NCI-H345 (cell line): ENCODE measurements at places on chromosomes 13 and 19.

- no peak for DNase-seq
These were observed 79.6 kb downstream of the TEX26 start for GRCh38 chr13:31011901-31012654.

DNA sequence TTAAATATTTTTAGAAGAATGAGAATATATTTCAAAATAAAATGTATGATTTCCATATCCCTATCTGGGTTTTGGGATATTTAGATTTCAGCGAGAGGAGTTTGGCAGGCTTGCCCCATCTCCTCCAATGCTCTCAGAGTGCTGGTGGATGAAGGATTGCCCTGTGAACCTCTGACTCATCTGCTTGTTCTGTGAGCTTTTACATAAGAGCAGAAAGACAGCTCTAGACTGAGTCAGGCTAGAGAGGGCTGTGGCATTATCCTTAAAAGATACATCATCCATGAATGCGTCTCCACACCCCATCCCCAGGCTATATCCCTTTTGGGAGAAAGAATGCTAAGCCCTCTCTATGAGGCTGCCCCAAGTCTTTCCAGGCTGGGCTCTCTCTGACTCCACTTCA, 190.6 kb downstream of the TUBA3C start:
- no peak for DNase-seq

GRCh38 chr19:8321986-8322637, 816 bp downstream of the RPS28 start:
- no peak for DNase-seq

DNA sequence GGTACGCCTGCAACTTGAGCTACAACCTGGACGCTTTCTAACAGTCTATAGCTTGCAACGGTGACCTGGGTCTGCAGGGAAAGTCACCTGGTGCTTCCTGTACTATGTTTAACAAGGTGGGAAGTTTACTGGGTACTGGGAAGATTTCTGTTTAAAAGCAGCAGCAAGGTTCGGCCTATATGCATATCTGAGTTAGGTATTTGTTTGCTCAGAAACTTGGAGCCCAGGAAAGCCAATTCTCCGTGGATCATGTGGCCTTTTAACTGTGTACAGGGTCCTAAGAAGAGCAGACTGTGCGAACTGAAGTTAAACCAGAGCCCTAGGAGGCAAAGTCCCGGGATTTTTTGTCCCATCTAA, 103.1 kb downstream of the STK24 start:
- DNase-seq: no peak

DNA sequence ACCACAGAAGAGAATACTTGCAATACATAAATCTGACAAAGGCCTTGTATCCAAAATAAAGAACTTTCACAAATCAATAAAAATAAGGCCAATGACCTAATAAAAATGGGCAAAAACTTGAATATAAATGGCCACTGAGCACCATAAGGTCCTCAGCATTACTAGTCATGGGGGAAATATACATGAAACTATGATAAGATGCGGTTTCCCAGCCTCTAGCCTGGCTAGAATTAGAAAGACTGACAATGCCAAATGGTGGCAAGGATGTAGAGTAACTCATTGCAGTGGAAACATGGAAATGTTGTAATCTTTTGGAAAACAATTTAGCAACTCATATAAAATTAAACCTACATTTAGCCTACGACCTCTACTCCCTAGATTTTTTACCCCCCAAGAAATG, 227.1 kb downstream of the GGACT start:
- no peak for DNase-seq

GRCh38 chr13:58992478-58993042, 1171.2 kb downstream of the DIAPH3 start:
- DNase-seq: no peak

GRCh38 chr19:43675269-43675879, 5.4 kb upstream of the PLAUR start:
- no peak for DNase-seq

DNA sequence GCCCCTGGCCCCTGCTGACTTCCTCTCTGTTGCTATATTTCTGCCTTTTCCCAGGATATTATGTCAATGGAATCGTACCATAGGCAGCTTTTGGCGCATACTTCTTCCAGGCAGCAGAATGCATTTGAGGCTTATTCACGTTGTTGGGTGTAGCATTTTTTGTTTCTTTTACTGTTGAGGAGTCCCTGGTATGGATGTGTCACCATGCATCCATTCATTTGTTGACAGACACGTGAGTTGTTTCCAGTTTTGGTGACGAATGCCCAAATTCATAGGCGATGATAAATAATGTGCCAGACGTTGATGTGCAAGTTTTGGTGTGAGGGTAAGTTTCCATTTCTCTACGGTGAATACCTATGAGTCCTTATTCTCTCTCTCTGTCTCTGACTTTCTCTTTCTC, 5.0 kb downstream of the NFILZ start:
- no peak for DNase-seq

DNA sequence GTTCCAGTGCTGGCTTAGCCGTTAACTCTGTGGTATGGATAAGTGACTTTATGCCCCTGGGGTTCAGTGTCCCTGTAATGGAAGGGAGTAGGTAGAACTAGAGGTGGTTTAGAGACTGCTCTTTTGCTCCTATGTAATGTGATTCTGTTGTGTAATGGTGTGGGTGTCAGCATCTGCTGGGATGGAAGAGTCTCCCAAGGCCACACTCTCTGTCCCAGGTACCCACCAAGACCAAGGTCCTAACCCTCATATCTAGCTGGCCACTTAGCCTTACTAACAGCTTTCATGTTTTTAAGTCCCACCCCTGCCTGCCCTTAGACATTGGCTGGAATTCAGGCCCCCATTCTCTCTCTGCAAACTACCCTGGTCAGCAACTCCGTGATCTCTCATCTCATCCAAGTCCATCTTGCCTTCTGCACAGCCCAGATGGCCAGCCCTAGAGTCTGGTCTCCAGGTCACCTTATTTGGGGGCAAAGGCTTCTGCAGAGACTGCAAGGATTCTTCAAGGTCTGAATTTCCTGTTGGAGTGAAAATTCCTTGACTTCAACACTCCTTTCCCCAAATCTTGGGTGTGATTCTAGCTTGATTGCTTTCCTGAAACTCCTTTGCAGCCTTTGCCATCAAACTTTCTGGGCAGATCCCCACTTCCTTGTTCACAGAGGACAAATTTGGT, 48.4 kb downstream of the SERP2 start:
- no peak for DNase-seq

DNA sequence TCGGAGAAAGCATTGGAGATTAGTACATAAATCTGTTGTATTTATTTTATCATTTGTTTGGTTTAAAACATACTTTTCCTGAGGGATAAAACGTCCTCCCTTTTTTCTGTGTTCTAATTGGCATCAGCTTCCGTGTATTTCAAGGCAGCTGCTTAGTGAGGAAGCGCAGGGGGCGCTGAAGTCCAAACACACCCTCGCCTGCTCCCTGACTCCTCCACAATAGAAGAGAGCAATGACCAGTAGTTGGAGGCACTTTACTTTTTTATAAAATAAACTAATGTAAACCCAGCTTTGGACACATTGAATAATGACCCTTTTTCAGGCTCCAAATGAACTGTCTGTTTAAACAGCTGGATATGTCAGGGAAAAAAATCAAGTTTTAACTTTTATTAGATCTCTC, 79.9 kb downstream of the RNASEH2B start:
- peak; percentile 34 for DNase-seq

GRCh38 chr13:75600371-75600770, 35.8 kb upstream of the LMO7 start:
- no peak for DNase-seq

- DNase-seq: no peak
These were observed 195.2 kb upstream of the IPO5 start for GRCh38 chr13:97758317-97758716.

DNA sequence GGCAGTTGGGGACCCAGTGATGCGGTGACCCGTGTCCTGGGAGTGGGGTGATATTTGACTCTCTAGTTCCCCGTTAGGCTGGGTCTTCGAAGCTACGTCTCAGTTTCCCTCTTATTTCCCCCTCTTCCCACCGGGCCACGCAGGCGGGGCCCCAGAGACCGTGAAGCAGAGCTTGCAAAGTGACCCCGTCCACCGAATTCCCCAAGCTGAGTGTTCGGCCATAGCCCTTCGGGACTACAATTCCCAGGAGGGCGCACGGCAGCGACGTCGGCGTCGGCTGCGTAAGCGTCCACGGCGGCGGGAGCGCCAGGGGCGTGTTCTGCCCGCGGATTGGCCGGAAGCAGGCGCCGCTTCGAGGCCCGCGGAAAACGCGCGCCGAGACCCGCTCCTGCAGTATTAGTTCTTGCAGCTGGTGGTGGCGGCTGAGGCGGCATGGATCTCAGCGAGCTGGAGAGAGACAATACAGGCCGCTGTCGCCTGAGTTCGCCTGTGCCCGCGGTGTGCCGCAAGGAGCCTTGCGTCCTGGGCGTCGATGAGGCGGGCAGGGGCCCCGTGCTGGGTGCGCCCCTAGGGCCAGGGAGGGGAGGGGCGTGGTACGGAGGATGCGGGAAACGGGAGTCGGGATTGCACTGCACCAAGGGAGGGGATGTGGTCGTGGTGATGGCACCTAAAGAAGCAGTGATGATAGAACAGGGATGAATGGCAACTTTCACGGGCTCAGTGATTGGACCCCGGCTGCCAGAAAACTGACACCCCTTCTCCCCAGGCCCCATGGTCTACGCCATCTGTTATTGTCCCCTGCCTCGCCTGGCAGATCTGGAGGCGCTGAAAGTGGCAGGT, at the start of gene RNASEH2A:
Gene RNASEH2A, plus strand, starts transcription at position 343 of the 840 bp plus-strand sequence. Its CDS starts 90 bp downstream, at position 433.
- peak; percentile 76 for DNase-seq

DNA sequence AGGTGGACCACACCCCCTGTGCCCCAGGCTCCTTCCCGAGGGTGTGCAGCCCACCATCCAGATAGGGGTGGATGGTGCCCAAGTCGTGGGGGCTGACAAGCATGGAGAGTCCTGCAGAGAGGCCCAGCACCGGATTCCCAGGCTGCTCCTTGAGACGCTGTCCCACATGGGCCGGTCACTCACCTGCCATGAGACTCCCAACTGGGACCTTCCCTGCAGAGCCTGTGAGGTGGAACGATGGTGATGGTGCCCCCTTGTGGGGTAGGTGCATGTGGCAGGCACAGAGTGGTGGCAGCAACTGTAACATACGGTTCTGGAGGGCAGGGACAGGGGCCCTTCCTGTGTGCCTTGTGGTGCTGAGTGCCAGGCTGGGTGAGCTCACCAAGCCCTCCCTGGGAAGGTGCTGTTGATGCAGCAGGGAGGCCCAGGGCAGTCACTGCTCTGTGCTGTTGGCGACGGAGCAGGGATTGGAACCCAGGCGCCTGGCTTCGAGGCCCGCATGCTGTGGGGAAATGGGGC, 33.1 kb downstream of the PPP1R37 start:
- peak; percentile 29 for DNase-seq

DNA sequence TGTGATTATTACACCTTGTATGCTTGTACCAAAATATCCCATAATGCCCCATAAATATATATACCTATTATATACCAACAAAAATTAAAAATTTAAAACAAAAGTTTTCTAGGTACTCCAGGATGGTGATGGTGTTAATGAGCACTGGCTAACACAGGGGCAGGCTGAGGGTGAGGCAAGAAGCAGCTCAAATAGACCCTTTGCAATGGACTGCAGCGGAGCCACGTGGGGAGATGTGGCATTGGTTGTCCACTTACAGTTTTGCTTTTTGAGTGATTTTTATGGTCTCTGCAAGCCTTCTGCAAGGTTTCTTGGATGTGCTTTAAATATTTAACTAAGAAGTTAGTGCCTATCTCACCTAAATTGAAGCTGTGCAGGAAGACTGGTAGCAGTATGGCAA, 132.9 kb downstream of the RAP2A start:
- DNase-seq: no peak

DNA sequence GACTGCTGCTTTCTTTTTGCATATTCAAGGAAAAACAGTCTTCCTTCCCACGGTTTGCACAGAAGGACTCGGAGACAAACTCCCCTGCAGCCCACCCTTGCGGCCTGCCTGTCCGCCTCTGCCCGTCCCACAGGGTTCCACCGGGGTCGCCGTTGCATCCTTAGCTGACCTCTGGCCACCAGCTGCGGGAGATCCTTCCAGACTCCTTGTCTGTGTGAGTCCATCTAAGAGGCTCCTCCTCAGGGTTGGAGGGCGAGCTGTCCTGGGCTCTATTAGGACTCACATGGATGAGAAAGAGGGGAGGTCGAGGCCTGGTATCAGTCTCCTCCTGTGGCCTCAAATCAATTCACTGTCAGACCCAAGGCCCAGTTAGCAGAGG, 39.2 kb downstream of the KLF2 start:
- DNase-seq: no peak

DNA sequence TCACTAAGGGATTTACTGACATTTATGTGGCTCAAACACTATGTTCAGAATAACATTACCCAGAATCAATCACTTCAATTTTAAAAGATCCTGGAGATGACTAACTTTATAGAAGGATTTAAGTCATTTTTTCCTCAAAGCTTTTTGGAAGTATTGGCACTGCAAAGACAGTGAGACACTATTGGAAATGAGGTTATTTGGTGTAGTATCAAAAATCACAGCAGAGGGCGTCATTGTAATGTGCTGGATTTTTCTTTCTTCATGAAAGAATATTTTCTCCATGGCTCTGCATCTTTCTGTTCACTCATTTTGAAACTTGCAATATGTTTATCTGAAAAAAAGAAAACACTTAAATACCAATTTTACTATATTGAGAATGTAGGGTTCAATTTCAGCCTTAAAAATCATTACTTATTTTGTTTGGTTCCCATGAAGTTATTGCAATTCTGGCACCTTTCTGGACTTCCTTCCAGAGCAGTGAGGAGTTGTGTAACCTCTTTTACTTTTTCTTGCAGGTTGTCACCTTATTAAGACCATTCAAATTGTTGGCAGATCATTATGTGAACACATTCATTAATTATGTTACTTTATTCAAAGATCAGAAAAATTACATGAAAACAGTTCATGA, 3.7 kb upstream of the CSNK1A1L start:
- DNase-seq: peak; percentile 35

DNA sequence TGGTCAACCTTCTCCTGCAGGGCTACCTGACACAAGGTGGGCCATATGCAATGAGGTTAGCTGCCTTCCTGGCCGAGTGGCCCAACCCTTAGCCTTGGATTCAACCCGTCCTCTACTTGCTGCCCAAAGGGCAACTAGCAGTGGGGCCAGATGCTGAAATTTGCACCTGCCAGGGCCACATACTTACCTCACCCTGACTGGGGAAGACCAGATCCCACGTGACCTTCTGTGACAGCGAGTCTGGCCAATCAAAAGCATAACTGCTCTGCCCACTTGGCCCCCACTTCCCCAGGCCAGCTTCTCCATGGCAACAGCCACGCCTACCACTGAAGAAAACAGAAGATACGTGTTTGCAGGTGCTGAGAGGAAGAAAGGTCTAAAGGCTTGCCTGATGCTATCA, 10.9 kb downstream of the PEG3 start:
- no peak for DNase-seq

- peak; percentile 31 for DNase-seq
These were observed 327.2 kb downstream of the LMO7 start for GRCh38 chr13:75963302-75963701.

GRCh38 chr13:79637133-79637763, 156.3 kb downstream of the NDFIP2 start:
- DNase-seq: no peak

DNA sequence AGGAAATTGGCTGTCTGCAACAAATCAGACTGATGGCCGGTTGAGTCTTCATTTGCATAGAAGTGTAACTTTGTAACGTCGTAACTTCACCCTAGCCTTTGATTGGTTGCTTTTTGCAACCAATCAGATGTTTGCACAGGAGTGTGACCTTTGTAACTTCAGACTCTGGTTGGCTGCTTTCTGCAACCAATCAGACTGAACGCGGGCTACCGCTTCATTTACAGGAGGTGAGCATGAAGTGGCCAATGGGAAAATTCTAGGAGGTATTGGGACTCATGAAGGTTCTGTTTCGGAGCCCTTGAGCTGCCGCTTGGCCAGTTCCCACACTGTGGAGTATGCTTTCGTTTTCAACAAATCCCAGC, 441 bp upstream of the ZNF559 start:
- DNase-seq: peak; percentile 85
